Stimulated activated CD8-positive, alpha-beta memory T cell treated with anti-CD3 and anti-CD28 coated beads, Interleukin-2, amount 100 ng/mL, for 1 hour (primary cell): ENCODE measurements at places on chromosomes 4 and X.

GRCh38 chr4:125735102-125735501, 420.3 kb downstream of the FAT4 start:
- DNase-seq: no peak

GRCh38 chrX:97743014-97743413, 859.3 kb downstream of the RPA4 start:
- DNase-seq: no peak

- DNase-seq: no peak
Measured at GRCh38 chr4:44186850-44187246, 261.8 kb downstream of the KCTD8 start.

DNA sequence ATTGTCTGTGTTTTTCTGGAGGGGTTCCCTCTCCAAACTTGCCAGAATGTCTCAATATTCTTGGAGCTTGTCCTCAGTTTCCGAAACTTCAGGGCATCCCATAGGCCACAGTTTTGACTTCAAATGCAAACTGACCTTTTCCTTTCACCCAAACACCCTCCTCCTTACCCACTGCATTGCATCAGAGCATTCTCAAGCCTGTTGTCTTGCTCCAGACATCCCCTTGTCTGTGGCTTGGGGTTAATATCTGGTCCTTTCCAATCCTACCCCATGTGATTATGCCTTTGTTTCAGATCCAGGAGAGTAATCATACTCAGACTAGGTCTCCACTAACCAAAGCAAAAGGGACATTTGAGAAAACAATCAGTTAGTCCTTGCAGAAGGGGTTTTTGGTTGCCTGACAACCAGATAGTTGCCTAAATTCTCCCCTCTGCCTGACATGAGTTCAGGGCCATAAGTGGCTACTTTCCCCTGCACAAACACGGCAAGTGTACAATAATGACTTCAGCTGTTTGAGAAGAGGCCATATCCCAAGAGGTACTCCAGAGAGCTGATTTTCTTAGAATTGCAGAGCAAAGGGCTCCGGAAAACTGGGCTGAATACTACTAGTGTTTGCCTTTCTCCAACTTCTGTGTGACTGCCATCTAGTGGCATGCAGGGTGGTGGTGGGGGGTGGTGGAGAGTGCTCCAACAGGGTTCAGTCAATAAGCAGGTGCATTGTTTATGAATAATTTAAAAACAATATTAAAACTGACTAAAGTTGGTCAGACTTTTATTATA, 130.2 kb downstream of the CHRDL1 start:
- DNase-seq: no peak

DNA sequence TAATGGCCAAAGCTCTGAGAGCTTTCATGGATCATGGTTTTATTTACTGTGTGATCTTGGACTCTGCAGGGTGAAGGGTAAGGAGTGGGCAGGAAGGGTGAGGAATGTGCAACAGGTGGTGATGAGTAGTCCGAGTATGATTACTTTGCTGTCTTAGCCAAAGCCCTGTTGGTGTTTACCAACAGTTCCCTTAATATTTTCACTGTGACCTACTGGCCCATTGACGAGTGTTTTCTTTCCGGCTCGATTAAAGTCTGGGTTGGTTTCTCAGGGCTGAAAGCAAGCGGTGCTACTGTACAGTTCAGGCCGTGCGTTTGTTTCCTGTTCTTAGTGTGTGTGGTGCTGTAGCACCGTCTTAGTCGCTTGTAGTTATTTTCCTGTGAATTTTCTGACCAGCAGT, 2.6 kb downstream of the ARHGAP24 start:
- no peak for DNase-seq

GRCh38 chr4:90766837-90767236, 639.6 kb downstream of the CCSER1 start:
- no peak for DNase-seq

GRCh38 chr4:74933562-74934015, 673 bp downstream of the PARM1 start:
- no peak for DNase-seq

DNA sequence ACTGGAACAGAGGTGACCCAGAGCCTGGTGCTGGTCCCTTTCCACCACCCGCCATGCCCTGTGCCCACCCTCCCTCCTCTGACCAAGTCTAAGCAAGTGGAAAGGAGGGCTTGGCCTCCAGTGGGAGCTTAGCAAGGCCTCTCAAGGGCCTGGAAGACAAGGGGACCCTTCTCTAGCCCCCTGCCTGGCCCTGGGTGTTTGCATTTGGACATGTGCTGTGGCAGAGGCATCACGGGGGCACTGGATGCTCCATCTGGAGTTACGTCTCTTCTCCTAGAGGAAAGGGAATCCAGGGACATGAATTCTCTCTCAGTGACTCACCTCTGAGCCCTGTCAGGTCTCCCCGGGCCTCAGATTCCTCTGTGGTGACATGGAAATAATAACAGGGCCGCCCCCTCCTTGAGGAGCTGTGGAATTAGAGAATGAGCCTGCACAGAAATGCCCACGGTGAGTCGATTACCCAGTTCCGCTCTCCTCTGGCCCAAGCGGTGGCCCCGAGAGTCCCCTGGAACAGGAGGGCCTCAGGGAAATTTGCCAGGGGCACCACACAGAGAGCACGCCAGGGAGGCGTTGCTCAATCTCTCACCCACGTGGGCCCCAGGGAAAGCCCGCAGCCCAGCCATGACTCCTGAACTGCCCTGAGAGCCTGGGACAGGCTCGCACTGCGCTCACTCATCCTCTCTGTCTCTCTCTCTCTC, 189.6 kb downstream of the BCOR start:
- DNase-seq: no peak

GRCh38 chr4:10582059-10582686, 102.4 kb downstream of the CLNK start:
- no peak for DNase-seq

- DNase-seq: no peak
Measured at GRCh38 chrX:133970076-133970475, 15.3 kb downstream of the GPC3 start.

- no peak for DNase-seq
Measured at GRCh38 chr4:133544097-133544496, 395.0 kb downstream of the PCDH10 start.

- DNase-seq: no peak
Measured at GRCh38 chr4:166067915-166068314, 194.9 kb downstream of the TLL1 start.

DNA sequence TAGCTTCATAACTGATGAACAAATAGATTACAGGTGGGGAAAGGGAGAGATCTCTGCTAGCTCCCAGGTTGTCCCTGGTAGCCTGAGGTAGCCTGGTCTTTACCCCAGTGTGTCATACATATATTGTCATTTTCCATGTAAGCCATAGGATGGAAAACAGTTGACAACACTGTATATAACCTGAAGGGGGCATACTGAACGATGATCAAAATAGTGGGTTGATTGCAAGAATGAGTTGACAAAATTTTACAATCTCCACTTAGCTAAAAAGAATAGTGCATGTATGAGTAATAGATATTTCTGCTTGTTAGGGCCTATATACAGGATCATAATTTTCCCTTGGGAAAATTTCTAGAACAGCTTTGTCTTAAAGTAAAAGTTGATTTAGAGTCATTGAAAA, 304.1 kb upstream of the HAND2 start:
- DNase-seq: no peak

DNA sequence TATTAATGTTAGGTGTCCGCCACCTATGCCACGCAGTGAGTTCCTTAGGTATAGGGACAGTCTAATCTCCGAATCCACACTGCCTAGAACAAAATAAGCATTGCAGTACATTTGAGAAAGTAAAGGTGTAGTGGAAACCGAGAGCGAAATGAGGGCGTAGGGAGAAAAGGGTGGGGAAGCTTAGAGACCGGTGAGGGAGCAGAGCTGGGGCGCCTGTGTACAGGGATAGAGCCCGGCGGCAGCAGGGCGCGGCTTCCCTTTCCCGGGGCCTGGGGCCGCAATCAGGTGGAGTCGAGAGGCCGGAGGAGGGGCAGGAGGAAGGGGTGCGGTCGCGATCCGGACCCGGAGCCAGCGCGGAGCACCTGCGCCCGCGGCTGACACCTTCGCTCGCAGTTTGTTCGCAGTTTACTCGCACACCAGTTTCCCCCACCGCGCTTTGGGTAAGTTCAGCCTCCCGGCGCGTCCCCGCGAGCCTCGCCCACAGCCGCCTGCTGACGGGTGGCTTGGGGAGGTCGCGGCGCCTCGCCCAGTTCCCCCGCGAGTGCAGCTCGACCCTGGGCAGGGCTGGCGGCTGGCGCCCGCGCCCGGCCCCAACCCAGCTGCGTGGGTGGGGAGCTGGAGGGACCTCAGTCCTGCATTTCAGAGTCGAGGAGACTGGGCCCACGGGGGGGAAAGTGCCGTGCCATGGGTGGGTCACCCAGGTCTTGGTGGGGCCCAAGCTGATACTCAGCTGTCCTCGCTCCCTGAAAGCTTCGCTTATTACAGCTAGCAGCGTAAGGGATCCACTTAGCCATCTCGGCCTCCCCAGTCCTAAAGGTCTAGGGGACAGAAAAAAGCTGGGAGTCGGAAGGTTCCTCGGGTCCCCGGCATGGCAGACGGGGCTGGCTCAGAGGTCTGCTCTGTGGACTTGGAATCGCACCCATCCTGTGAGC, at the start of gene ANXA3:
TSS of gene ANXA3 (plus strand) at position 351 of the 932 bp plus-strand sequence. CDS start 2,704 bp downstream, outside the sequence.
- no peak for DNase-seq

DNA sequence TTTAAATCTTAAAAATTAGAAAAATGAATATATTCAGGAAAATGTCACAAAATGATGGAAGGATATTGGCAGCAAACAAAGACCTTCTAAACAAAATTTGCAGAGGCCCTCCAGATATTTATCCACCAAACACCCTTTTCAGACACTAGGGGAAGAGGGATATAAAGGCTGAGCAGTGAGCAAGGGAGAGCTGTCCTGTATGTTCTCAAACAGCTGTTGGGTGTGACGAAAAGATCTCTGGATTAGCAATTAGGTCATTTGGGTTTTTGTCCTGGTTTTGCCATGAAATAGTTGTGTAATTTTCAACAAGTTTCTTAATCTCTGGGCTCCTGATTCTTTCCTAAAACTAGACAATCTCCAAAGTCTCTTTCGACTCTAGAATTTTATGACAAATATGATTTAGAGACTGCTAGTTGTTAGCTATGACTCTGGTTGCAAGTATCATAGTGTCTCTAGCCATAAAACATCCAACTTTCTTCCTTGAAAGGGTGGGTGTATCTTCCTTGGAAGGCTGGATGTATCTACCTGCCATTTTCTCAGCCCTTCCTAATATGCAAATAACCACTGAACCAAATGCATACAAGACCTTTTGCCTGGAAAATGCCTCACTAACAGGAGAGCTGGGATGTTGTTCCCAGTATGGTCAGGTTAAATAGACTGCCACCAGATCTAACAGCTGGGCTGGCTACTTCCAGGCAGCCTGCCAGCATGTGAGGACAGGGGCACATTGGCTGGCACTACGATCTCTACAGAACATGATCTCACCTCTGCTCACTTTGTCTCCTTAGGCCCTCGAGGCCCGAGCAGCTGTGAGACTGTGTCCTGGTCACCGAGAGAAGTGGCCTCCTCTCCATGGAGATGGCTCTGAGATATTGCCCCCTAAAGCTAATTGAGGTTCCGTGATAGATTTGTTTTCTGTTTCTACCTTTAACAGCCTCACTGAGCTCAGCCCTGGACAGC, 225.5 kb upstream of the JADE1 start:
- DNase-seq: no peak

- DNase-seq: no peak
Measured at GRCh38 chr4:98110929-98111328, 32.3 kb downstream of the STPG2 start.

- no peak for DNase-seq
Measured at GRCh38 chrX:109475174-109475891, 6.6 kb downstream of the GUCY2F start.

DNA sequence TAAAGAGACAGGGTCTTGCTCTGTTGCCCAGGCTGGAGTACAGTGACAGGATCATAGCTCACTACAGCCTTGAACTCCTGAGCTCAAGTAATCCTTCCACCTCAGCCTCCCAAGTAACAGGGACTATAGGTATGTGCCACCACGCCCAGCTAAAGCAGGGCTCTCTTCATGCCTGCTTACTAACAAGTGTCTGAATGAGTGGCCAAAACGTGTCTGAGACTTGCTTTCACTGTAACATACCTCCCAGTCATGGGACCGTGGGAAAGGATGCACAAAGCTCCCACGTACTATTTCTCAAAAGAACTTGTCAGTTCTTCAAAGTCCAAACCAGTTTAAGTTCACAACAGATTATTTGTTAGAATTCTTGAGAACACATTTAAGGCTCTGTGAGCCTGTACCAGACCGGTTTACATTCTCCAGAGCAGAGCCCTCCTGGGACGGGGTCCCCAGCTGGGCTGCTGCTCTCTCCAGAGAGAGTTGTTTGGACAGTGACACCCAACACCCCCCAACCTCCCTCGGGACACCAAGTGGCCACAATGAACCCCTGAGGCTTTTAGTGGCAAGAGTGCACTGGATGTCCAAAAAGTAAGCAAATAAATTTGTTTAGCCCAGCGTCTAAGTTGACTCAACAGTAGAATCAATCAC, 24.1 kb downstream of the SH3KBP1 start:
- DNase-seq: no peak

GRCh38 chr4:145234091-145234706, 53.8 kb upstream of the OTUD4 start:
- DNase-seq: no peak

DNA sequence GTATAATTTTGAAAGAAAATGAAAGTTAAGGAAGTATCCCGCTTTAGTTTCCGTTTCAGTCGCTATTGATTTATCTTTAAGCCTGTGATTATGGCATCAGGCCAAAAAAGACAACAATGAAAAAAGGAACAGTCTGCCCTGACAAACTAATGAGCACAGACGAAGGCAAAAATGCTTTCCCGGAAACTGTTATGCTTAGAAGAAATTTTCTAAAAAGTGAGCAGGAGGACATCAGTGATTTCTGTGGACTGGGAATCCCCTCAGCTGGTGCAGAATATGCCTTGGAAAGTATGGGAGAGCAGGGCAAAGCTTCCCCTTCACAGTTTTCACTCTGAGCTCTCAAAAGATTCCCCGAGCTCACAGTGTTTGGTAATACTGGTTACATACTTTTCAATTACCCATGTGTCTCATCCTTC, 5.1 kb upstream of the CXCL10 start:
- DNase-seq: no peak

DNA sequence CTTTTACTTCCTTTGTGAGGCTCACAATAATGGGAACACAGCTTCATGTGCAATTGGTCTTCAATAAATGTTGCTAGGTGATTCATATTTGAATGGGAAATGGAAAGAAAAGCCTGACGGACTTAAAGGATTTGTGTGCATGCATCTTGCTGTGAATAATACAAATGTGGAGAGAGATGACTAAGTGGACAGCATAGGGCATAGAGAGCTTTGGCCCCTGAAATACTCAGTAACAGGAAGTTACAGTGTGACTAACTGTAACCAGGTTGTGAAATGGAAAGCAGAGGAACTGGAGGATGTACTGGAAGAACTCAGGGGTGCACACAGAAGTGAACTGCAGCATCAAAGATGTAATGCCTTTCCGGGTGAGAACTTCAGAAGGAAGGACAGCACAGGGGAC, 206.7 kb downstream of the MGST2 start:
- no peak for DNase-seq

GRCh38 chr4:39994406-39994805, 16.7 kb upstream of the PDS5A start:
- no peak for DNase-seq

DNA sequence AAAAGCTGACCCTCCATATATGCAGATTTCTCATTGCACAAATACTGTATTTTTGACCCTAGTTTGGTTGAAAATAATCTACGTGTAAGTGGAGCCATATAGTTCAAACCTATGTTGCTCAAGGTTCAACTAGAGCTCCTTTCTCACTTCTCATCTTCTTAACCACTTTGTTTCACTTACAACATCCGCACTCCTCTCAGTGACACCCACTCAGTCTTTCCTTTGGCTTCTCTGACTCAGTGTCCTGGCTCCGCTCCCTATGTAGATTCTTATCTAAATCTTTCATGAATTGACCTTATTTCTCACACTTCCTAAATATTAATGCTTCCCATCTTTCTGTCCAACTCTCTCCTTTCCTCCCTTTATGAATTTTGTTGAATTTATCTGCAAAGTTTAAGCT, 32.9 kb upstream of the DKK2 start:
- DNase-seq: no peak
